ENCODE measurements at places on chromosomes 5 and 9.
A peak's percentile ranks its signal among the peaks of the same experiment; 100 is the strongest.

DNA sequence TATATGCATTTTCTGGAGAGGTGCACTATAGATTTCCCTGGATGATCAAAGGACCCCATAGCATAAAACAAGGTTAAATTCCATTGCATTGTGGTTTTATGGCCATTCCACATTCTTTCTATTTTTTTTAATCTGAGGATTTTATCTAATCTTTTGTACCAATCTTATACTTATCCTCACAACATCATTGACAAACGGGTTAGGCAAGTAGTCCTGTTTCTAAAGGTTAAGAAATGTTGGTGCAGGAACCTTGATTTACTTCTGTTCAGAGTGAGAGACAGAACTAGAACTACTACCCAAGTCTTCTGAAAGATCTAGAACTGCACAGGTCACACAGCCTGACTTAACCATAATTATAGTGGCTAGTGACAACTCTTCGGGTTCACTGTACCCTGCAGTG lies 5.7 kb upstream of the DAB2 start:
- no peak for DNase-seq

- DNase-seq: no peak
Observed at GRCh38 chr5:152151940-152152339, 227.3 kb upstream of the GLRA1 start.

DNA sequence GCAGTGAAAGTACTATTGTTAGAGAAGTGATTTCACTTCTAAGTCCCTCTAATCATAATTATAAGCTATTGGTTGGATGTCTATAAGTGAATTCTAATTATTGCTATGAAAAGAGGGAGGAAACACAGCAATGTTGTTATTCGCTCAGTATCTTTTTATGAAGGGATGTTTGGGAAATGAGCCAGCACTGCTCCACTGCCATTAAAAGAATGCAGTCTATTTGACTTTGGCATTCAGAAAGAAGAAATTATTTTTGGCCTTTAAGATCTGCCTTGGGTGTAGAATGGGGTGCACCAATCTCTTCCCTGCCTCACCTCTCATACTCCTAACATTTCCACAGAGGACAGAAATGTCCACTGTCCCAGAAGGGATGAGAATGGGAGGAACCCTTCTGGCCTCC lies 332.0 kb downstream of the SPATA31D1 start:
- peak; percentile 28 for DNase-seq

GRCh38 chr9:109270441-109270840 lies 50.4 kb downstream of the EPB41L4B start:
- no peak for DNase-seq

DNA sequence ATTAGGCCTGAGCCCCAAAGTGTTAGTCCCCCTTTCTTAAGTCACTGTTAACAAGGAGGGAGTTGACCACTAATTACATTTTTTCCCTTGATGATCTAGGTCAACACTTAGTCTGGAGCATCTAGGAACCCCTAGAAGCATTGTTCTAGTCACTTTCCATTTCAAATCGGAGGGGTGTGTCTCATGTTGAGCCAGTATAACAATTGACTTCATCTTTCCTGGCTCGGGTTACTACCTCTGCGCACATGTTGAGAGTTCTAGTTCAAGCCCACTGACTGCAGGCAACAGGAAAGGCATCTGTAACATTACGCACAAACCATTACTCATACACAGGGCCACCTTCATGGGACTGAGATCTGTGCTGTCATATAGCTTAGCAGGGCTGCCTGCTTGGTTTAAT lies 164.9 kb downstream of the NTRK2 start:
- no peak for DNase-seq

- DNase-seq: peak; percentile 47
Observed at GRCh38 chr9:124202447-124202971, 55.2 kb upstream of the NEK6 start.

GRCh38 chr9:116417464-116417863 lies 263.9 kb downstream of the PAPPA start:
- no peak for DNase-seq

DNA sequence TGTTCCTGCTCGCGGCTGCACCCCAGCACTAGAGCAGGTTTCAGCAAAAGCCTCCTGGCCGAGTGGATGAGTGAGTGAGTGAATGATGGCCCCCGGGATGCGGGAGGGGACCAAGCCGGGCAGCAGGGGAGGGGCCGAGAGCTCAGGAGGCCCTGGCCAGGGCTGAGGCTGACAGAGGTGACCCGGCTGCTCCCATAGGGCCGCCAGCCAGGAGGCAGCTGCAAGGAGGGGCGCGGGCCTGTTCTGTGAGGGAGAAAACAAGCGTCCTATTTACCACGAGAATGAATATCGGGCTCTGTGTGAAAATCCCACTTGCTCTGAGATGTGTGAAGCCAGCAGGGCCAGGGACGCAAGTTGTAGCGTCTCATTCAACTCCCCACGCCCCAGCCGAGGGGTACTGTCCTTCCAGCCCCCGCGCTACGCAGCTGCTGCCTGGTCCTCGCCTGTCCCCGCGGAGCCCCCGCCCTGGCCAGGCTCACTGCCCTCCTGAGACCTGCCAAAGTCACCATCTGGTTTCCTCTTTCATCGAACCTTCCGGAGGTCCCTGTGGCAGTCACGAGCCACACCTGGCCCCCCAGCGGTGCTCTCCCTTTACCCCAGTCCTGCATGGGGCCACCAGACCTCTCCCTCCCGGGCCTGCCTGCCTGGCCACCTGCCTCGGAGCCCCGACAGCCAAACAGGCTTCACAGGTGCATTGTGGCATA lies 38.8 kb downstream of the RASGEF1C start:
- no peak for DNase-seq

- DNase-seq: no peak
Observed at GRCh38 chr9:135252980-135253304, 165.5 kb downstream of the OLFM1 start.

GRCh38 chr9:25255216-25255615 lies 423.0 kb downstream of the TUSC1 start:
- DNase-seq: no peak

DNA sequence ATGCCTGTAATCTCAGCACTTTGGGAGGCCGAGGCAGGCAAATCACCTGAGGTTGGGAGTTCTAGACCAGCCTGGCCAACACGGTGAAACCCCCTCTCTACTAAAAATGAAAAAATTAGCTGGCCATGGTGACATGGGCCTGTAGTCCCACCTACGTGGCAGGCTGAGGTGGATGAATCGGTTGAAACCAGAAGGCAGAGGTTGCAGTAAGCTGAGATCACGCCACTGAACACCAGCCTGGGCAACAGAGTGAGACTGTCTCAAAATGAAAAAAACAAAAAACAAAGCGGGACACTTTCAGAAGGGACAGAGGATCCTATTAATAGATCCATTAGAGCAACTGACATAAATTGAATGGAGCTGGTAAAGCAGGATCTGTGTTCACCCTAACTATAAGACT lies 89.6 kb upstream of the SGCD start:
- no peak for DNase-seq

DNA sequence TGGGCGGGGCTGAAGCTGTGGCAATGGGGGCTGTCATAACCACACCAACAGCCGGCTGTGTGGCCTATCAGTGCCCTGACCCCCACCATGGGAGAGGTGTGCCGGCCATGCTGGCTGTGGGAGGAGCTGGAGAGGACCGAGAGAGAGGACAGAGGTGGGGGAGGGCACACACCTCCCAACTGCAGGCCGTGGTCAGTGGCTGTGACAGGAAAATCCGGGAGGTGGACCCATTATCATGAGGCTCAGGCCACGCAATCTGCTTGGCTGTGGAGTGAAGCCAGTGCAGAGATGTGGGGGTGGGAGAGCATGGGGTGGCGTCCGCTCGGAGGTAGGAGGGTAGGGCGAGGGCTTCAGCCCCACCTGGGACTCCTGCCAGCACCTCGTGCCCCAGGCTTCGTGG lies 136.1 kb downstream of the RXRA start:
- no peak for DNase-seq

GRCh38 chr9:35736201-35736633 lies 3.8 kb downstream of the CREB3 start:
- peak; percentile 70 for DNase-seq

GRCh38 chr9:84974855-84975254 lies 305.3 kb downstream of the NTRK2 start:
- DNase-seq: no peak

DNA sequence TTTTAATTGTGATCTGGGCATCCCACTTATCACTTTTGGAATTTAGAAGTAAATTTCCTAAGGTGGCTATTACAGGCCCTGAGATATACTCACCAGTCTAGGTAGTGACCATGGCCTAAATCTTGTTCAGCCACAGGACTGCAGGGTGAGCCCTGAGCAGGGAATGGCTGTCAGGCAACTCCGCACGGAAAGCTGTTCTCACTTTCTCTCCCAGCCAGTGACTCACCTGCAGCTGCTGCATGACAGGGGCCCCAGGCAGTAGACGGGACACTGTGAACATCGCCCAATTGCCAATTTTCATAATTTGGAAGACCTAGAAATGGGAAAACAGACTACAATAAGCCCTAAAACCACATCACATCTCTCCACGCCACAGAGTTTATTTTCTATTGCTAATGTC lies 69.6 kb upstream of the TAF1L start:
- peak; percentile 44 for DNase-seq

DNA sequence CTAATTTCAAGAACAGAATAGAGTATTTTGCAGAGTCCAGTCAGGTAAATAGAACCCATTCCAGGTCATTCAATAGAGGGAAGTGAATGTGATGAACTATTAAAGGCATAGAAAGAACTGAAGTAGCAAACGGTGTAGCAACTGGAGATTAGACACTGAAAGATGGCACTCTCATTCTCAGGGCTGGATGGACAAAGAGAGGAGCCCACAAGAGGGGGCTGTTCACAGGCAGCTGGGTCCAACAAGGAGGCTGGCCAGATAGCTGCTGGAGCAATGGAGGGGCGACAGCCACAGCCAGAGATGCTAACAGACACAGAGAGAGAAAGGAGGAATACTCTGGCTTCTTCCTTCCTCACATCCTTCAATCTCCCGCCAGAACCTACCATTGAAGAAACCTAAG lies 93.1 kb upstream of the SMARCA2 start:
- DNase-seq: no peak

GRCh38 chr5:181160152-181160754 lies 12.9 kb downstream of the OR2V2 start:
- peak; percentile 63 for DNase-seq

GRCh38 chr5:160242145-160242544 lies 12.8 kb downstream of the FABP6 start:
- no peak for DNase-seq

DNA sequence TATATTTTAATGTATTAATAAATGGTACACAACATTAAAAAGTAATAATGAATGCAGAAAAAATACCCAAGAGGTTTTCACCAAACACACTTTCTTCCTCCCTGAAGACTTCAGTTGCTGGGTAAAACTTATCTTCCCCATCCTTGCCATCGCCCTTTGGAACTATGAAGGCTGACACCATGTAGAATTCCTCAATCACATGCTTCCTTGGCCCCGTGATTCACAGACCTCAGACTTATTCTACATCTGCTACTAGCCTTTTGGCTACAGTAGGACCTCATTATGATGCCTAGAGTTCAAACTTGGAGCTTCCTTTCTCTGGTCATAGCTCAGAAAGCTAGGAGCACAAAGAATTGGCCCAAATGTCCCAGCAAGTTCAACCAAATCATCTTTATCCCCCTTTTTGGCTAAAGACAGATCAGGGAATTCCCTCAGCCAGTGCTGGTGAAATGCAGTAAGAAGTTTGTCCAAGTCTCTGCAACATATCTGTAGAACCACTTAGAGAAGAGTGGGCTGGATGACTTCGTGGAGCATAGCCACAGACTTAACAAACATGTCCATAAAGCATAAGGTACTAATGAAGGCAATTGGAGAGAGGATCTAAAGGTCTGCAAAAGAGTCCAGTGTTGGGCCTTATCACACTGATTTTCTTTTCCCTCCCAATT lies 253.5 kb downstream of the SEC61B start:
- no peak for DNase-seq

DNA sequence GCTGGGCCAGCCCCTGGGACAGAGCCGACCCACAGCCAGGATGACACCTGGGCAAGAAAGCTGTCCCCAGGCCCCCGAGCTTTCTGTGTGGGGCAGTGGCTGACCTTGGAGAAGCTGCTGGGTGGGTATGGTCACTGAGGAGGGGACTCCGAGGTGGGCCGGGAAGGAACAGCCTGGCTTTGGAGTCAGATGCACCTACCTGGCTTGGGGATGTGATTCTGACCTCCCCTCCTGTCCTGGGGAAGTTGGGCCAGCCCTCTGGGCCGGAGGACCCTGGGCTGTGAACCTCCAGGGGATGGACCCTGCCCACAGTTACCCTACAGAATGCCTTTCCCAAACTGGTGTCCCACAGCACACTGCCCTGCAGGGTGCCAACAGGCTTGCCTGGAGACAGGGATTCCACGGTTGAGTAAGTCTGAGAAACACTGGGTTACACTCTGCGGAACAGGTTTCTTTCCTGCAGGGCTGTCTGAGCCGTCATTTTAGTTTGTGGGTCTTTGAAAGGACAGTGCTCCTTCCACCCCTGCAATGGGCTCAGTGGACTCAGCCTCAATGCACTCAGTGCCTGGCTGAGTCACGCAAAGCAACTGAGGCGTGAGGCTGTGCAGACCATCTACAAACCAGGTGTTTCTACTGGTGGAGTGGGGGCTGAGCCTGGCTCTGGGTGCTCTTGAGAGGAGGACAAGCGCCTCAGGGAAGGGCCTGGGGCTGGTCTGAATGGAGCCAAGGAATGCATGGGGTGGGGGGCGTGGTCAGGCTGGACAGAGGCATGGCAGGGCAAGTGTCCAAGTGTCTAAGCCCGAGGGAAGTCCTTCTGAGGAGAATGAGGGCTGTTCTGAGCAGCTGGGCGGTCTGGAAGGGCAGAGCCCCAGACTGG lies 41.3 kb upstream of the PHYKPL start:
- no peak for DNase-seq

- no peak for DNase-seq
Observed at GRCh38 chr9:106757514-106757913, 105.5 kb upstream of the ZNF462 start.

DNA sequence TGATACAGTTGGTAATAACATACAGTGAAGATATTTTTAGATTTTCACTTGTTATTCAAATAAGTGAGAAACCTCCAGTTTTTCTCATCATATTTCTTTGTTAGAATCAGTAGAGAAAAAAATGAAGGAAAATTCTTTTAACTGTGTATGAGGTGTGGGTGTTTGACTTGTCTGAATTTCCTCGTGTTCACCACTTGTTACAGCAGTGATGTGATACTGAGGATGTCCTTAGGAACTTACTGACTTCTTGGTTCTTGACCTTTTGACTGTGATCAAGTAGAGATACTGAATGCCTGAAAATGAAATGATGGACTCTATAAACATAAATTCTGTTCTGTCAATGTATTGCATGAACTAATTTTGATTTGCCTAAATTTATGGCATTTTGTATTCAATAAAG lies 10.7 kb downstream of the PBX3 start:
- DNase-seq: no peak
